NB4 (cell line): ENCODE measurements at places on chromosomes 7 and 10.

DNA sequence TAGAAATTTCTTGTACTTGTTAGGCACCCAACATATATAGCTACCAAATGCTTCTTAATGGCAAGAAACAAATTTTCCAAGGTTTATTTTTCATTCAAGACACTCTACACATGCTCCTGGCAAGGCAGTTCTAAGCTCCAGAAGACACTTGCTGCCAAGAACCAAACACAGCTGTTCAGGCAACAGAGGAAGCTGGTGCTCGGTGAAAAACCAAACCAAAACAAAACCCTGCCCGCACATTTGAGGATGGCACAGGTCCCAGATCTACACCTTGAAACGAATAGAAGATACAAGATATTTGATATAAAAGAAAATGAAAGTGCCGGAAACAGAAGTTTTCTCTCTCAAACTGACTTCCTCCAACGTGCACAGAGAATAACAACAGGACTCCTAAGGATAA, 4.9 kb upstream of the DNTT start:
- DNase-seq = no peak

DNA sequence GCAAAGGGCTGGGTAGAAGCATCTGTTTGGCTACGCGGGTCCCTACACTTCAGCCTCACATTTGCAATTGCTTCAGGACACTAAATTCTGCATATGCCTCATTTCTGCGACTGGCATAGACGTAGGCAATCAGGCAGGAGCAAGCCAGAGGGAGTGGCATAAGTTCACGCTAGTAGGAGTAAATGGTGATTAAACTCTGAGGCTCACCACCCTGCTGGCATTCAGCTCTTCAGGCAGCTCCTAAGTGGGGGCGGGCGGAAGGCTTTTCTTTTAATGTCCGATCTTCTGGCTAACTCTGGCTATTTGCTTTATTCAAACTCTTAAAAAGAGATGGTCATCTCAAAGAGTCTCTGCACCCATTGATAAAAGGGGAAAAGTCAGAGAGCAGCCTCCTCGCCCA, 45.3 kb downstream of the RGS10 start:
- no peak for DNase-seq

- DNase-seq = no peak
Measured at GRCh38 chr7:25663877-25664276, 435.6 kb upstream of the NPVF start.

GRCh38 chr7:32217341-32218153, 147.3 kb upstream of the PDE1C start:
- no peak for DNase-seq

DNA sequence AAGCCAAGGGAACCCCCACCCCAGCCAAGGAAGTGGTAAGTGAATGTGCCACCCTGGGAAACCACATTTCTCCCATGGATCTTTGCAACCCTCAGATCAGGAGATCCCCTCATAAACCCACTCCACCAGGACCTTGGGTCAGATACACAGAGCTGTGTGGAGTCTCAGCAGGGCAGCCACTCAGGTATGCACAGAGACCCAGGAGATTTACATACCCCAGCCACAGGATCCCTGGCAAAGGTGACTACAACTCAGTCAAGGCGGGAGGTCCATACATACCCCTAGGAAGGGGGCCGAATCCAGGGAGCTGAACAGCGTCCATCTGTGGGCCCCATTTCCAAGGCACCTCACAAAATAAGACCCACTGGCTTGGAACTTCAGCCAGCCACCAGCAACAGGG, 293.4 kb downstream of the CTNNA3 start:
- DNase-seq = no peak

- DNase-seq = no peak
Measured at GRCh38 chr7:33191340-33191739, 62.0 kb downstream of the BBS9 start.
